ENCODE measurements at places on chromosomes 6 and 20.
A peak's percentile ranks its signal among the peaks of the same experiment; 100 is the strongest.

DNA sequence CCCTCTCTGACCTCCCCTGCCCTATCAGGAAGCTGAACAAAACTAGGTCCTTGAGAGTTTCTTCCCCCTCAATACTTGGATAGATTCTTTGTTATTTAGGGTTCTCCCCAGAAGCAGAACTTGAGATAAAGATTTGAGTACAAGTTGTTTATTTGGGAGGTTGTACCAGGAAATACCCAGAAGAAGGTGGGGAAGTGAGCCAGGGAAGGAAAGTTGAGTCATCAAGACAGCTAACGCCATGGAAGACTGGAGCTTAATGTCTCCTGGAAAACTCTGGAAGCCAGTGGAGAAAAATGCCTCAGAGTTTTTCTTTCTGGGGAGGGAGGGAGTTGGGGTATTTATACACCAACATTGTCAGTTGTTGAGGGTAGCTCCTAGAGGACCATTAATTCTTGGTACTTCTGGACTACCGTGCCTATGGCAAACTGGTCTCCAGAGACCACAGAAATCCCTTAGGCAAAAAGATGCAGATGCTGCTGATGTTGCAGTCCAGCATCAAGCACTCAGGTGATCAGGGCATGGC, 102.6 kb upstream of the ZFP64 start:
- DNase-seq, result no peak

- no peak for DNase-seq
These were observed 18.4 kb upstream of the SPAG4 start for GRCh38 chr20:35597186-35597585.

DNA sequence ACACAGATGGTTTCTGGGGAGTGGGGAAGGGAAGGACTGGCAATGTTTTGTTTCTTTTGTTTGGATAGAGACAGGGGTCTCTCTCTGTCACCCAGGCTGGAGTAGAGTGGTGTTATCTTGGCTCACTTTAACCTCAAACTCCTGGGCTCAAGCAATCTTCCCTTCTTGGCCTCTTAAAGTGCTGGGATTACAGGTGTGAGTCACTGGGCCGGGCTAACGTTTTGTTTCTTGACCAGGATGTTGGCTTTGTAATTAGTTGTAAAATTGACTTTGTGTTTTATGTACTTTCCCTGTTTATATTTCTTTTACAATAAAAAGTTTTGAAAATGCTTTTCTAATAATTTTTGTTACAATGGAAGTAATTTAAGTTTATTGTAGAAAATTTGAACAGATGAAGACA, 10.9 kb downstream of the SPATS1 start:
- DNase-seq, result no peak

DNA sequence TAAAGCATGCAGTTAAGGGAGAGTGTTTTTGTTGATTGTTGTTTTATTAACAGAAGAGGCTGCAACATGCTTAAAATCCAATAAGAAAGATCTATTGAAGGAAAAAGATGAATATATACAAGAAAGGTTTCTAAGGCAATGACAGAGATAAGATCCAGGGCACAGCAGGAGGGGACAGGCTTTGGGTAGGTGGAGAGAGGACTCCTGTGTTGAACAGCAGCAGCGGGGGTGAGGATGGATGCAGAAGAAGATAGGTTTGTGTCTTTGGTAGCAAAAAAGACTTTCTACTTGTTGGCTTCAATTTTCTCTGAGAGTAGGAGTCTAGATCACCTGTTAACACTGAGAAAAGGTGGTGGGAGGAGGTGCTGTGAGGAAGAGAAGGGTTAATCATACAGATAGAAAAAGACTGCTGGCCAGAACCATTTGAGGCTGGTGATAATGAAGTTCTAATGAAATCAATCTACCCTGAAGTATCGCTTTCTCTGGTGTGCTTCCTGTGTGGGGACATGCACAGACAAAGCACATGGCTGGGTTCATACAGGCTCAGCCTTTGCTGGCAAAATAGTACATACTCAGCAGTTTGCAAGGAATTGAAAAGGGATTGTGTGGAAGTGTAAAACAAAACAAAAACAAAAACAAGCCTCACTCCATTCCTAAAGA, 17.2 kb upstream of the DST start:
- DNase-seq, result no peak

DNA sequence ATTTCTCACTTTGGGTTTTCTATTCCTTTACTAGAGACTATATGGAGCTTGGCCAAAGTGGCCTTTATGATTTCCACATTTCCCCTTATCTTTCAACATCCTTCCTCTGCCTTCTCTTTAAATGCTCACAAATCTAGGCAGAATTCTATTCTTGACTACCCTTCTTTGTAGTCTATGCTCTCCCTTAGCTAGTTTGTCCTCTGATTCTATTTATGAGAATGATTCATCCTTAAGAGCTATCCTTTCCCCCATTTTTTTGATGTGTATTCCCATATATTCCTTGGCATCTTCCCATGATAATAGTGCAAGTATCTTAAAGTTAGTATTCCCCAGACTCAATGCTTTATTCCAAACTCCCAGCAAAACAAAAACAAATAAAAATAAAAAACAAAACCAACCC, 53.1 kb downstream of the IL20RA start:
- no peak for DNase-seq

GRCh38 chr20:19864130-19864529, 106.1 kb downstream of the RIN2 start:
- DNase-seq, result no peak

DNA sequence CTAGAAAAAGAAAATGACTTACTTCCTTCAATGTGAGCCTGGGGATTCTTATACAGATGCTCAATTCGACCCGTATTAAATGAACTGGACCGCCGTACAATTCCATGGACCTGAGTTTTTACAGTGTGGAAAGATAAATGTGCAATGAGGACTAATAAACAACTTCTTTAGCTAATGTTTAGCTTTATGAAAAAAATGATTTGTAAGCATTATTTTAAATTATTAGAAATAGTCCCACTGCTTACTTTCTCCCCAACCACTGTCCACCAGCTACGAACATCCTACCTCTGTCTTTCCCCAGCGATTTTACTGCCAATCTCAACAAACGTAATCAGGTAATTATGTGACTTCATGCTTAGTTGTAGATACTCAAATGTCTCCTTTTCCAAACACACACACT, 128.0 kb downstream of the GMDS start:
- DNase-seq, result no peak

DNA sequence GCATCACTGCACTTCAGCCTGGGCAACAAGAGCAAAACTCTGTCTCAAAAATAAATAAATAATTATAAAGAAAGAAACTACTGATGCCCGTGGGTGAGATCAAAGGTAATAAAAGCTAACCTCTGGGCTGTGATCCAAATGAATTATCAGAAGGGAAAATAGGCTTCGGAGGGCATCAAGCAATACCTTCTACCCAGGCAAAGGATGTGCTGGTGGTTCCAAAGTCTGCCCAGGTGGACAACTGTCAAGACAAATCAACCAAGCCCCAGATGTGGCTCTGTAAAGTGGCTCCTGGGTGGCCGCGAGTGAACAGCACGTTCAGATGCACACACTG, 95.6 kb downstream of the SCML4 start:
- DNase-seq, result no peak

- peak; percentile 47 for DNase-seq
These were observed 253.8 kb upstream of the CDYL start for GRCh38 chr6:4522453-4522852.

DNA sequence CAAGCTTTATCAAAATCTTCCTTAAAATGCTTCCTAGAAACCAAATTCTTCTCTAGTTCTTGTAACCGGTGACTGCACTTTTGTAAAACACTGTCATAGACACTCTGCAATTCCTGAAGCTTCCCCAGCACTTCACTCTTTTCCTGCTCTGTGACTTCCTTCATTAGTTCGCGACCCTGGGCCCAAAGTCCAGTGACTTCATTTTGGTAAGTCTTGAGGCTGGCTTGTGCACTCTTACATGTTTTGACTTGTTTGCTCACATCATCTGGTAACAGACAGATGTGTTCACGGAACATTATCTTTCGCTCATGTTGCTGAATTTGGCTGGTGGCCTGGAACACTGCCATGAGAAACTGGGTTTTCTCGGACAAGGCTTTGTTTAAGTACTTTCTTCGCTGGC, 306.2 kb downstream of the SYNE1 start:
- no peak for DNase-seq

DNA sequence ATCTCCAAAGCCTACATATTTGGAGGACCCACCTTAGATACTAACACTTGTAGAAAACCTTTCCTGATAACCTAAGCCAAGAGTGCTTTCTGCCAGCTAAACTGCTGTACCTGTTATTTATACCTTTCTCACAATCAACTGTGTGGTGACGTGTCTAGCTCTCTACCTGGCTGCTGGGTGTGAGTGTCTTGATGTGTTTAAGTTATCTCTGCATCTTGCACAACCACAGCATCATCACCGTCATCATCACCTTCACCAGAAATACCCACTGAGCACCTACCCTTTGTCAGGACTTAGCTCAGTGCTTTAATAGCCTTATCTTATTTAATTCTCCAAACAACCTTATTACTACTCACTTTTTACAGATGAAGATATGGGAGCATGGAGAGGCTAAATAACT, 431.3 kb downstream of the MAFB start:
- DNase-seq, result no peak

DNA sequence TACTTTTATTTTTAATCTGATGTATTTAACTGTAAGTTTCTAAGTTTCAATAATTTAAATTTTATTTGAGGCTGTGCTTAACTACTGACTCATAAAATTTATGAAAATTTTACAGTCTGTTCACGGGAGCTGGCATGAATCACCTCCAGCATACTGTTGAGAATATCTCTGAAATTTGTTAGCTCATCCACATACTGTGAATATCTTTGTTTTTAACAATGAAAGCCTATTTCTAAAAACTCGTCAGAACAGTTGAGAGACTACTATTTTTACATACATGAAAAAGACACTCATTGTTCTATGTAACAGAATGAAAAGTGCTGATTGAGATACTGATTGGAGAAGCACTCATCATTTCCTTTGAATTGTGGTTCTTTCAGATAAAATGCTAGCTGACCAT, 749.3 kb downstream of the TENT5A start:
- no peak for DNase-seq

GRCh38 chr6:15522026-15522425, 140.8 kb downstream of the DTNBP1 start:
- DNase-seq, result no peak

GRCh38 chr20:32978009-32978335, 26.3 kb downstream of the SUN5 start:
- DNase-seq, result no peak

DNA sequence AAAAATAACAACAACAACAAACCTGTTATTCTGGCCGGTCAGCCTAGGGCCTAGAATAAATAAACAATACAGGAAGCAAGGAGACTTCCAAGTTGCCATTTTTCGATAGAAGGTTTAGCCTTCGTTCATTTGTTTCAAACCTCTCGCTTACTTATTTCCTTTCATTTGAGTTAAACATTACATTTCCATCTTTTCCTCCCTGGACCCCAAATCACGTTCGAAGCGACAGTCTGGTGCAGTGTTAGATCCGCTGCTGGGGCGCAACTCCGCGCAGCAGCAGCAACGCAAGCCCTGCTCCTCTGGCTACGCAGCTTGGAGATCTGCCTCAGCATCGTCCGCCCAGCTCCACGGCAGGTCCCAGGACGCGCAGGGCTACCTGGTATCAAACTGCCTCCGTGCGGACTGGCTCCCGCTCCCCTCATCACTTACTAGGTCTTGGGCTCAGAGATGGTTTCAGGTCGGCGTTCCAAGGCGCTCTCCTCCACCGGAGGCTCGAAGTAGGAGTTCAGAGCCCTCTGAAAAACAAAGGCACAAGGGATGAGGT, 530 bp downstream of the TDP2 start:
- no peak for DNase-seq

- DNase-seq, result peak; percentile 89
These were observed 84.9 kb upstream of the LRFN2 start for GRCh38 chr6:40672087-40672486.

DNA sequence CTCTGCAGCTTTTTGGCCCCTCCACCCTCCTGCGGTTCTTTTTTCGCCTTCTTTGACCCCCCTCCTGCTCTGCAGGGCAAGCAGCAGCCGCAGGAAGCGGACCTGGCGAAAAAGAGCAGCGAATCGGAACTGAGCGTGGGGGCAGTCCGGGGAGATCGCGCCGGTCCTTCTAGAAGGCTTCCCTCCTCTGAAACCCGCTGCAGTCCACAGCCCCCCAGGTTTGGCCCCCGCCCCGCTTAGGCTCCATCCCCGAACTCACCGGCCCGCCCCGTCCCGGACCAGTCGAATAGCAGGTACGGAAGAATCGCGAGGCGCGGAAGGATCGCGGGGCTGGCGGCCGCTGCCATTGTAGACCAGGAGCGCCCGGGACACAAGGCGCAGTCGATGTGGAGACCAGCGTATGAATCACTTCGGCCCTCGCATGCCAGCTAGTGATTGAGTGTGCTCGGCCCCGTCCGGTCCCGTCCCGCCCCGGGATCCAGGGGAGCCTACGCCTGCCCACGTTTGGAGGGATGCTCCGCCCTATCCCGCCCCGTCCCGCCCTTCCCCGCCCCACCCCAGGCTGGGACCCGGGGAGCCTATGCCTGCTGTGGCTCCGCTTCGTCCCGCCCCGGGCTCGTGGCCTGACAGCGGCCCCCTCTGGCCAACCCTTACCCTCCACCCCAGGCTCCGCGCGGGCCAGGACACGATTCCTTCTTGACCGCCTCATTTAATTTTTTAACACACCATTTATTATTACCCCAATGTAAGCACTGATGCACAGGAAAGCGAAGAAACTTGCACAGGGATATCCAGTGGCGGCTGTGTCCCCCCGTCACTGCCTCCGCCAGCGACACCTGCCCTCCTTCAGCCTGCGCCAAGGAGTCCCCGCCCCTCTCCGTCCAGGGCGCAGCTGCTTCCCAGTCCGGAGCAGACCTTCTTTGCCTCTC, at the start of gene ULBP3:
Gene ULBP3, minus strand, starts transcription at position 402 of the 929 bp plus-strand sequence. Its CDS starts 55 bp downstream, at position 347.
- DNase-seq, result peak; percentile 77

- DNase-seq, result no peak
These were observed 12.4 kb upstream of the DACT2 start for GRCh38 chr6:168332020-168332419.

- DNase-seq, result no peak
These were observed 45.9 kb upstream of the TAB2 start for GRCh38 chr6:149271348-149272340.

- DNase-seq, result no peak
These were observed 11.9 kb downstream of the PYGB start for GRCh38 chr20:25259788-25260254.

DNA sequence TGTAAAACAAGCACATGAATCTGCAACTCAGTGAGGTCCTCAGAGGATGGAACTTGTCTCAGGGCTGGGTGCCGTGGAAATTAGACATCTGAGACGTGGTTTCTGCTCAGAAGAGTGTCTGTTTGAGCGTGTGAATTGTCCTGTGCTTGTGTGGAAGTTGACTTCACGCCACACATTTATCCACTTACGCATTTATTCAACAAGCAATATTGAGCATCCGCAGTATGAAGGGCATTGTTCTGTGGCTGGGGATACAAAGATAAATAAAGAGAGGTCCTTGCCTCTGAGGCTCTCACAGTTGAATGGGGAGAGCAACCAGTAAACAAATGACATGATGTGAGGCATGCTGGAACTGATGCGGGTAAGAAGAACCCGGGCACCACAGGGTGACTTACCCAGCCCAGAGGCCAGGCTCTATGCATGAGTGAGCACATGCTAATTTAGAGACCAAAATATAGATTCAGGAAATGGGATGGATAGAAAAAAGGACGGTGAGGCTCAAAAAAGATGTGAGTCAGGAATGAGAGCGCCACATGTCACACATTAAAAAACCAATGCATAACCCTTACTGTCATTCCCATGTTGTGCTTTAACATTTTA, 60.4 kb downstream of the SOBP start:
- no peak for DNase-seq

GRCh38 chr20:35344354-35344837, 52.2 kb upstream of the FAM83C start:
- DNase-seq, result peak; percentile 37

Measured in SHP77 (cell line).